AG08395 (cell line): ENCODE measurements at places on chromosomes 11 and 22.

- DNase-seq, result no peak
Measured at GRCh38 chr11:17153757-17154156, 54.0 kb downstream of the PIK3C2A start.

DNA sequence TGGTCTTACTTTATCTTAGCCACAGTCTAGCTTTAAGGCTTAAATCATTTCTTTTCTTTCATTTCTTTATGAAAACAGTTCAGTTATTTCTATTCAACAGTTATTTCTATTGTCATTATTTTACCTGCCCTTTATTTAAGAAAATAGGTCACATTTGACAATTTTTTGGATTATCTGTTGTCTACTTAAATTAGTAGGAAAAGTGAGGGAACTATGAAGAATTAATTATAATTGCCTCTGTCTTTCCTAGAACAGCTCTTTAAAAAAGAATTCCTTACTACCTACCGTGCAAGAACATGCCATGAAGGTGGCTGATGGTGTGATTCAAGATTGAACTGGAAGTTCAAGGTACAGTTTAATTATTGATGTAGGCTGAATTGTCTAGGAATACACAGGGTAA lies at the start of gene OR4C6:
TSS of gene OR4C6 (plus strand) at position 301 of the 400 bp plus-strand sequence. CDS start 2,966 bp downstream, outside the sequence.
- DNase-seq, result no peak

DNA sequence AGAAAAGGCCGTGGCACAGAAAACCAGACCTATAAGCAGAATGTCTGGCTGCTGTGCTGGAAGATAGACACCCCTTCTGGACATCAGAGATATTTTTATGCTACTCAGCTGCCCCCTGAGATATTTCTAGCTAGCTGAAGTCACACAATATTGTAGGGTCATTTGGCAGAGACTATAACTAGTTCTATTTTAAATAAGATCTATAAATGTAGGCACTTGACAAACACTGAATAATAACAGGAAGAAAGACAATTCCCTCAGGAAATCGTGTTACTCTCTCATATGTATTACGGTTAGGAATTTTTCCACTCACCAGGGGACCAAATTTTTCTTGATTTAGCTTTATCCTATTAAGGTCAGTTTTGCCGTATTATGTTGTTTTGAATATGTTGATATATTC lies 845.4 kb downstream of the OPCML start:
- DNase-seq, result no peak

DNA sequence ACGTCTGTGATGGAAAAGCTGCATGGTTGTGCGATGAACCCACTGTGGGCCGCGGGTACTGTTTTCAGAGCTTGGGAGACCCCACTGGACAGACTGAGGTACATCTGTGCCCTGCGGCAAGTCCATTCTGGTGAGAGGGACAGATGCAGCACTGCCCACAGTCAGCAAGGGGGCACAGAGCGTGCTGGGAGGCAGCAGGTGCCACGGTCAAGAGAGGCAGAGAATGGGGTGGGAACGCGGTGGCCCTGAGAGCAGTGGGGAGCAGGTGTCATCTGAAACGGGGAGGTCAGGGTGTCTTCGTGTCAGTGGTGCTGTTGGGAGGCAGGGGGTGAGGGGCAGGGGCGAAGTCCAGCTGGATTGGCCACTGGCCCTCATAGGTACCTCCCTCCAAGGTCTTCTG lies 32.0 kb downstream of the TBC1D22A start:
- no peak for DNase-seq

DNA sequence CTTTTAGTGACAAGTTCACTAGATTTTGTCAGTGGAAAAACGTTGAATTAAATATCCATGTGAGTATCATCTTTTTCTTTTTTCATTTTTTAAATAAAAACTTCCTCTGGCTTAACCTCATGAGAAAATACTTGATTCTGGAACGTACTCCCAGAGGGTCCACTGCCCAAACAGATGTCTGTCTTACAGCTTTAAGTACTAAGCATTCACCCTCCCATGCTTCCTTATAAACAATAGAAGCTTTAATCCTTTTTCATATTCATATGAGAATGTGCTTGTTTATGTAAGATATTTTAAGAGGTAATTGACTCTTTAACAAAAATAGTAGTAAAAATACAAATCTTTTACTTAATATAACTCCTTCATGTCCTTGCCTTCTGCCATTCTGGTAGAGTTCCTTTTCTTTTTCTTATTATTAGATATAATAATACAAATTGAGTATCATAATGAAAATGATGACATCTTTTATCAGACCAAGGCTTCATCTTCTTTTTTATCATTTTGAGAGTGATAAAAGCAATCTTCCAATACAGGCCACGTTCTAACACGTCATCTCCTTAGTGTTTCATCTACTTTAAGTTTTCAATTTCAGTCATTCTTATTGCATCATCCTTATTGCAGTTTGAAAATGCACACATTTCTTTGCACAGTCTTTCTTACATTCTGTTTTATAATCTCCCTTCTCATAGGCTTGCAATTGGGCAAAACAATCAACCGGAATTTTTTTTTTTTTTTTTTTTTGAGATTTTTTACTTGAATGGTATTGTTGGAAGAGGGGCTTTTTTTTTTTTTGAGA lies 69.5 kb upstream of the MYO18B start:
- no peak for DNase-seq

DNA sequence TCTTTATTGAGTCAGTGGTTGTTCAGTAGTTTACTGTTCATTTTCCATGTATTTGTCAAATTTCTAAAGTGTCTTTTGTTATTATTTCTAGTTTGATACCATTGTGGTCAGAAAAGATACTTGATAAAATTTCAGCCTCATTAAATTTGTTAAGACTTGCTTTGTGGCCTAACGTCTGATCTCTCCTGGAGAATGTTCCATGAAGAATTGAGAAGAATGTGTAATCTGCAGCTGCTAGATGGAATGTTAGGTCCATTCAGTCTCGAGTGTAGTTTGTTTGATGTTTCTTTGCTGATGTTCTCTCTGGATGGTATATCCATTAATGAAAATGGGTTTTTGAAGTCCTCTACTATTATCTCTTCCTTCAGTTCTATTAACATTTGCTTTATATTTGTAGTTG lies 394.7 kb upstream of the ANO5 start:
- DNase-seq, result no peak

- peak; percentile 44 for DNase-seq
Measured at GRCh38 chr11:64086258-64087123, 50.8 kb downstream of the FLRT1 start.

DNA sequence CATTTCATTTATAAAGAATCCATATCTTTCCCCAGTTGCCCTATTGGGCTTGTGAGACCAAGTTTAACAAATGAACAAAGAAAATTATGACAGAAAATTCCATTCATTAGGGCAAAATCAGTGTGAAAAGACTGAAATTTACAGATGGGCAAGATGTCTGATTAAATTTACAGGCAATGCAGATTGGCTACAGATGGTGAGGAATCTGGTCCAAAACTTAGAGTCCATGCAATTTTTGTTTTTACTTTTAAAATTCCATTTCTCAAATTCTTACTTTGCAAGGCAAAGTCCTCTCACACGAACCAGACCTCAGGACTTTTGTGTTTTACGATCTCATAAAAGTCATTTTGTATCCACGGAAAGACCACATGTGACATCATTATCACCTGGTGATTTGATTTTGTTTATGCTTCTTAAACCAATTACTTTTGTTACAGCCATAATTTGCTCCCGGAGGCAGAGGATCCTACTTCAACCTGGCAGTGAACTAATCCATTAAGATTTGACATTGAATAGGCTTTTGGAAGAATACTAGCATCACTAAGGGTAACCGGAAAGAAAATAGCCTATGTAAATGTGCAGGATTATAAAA lies 843.7 kb upstream of the CHORDC1 start:
- no peak for DNase-seq

DNA sequence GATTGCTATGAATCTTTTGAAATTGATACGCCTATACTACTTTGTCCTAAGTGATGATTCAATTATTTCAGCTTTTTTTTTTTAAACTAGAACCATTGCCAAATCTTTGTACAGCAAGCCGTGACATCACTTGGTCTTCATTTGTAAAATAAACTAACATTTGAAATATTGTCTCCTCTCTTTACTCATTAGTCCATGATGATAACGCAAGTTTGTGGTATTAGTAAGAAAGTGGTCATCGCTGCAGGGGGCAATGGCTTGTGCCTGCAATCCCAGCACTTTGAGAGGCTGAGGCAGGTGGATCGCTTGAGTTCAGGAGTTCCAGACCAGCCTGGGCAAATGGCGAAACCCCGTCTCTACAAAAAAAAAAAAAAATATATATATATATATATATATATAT lies 12.9 kb upstream of the ARHGAP42 start:
- no peak for DNase-seq

DNA sequence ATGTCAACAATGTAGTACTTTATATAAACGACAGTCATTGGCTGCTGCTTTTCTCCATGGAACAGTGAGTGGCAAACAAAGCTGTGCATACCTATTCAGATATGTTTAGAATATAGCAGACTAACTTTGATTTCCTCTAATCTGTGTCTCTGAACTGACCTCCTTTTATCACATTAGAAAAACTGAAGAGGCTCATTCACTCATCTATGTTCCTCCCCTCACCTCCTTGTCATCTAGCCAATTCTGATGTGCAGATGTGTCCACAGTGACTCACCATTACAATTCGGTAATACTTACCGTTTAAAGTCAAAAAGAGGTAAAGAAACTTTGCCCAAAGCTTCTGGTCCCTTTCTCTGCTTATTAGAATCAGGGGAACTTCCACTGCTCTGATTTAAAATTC lies 51.5 kb upstream of the RPS13 start:
- DNase-seq, result no peak

DNA sequence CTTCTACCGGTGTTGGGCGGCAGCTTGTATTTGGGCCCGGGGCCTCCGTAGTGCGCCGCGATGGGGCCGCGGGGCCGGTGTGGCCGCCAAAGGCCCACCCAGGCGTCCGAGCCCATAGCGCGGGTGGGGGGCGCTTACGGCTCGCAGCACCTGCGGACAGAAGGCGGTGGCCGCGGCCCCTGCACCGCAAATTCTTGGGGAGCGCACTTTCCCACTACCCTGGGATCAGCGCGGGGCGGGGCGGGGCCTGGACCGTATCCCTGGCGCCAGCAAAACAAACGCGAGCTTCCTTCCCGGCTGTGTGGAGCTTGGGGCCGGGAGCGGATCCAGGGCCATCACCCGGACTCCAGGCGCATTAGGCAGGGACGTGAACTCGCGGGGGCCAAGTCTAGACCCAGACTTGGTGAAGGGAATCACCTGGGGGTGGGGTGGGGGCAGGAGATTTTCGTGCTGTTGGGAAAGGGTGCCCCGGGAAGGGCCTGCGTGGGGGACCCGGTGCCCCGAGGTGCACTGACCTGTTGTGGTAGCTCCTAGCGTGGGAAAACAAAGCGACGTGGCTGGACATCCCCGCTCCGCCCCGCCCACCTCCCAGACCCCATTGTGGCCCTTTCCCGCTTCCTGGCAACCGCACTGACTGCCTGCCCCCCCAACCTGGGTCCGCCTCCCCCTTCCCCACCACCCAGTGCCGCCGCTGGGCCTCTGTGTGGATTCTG lies 2.3 kb upstream of the TYMP start:
- DNase-seq, result peak; percentile 81

- DNase-seq, result no peak
Measured at GRCh38 chr22:43526117-43526655, 114.4 kb downstream of the MPPED1 start.

- DNase-seq, result no peak
Measured at GRCh38 chr11:101397979-101398378, 185.8 kb downstream of the TRPC6 start.

DNA sequence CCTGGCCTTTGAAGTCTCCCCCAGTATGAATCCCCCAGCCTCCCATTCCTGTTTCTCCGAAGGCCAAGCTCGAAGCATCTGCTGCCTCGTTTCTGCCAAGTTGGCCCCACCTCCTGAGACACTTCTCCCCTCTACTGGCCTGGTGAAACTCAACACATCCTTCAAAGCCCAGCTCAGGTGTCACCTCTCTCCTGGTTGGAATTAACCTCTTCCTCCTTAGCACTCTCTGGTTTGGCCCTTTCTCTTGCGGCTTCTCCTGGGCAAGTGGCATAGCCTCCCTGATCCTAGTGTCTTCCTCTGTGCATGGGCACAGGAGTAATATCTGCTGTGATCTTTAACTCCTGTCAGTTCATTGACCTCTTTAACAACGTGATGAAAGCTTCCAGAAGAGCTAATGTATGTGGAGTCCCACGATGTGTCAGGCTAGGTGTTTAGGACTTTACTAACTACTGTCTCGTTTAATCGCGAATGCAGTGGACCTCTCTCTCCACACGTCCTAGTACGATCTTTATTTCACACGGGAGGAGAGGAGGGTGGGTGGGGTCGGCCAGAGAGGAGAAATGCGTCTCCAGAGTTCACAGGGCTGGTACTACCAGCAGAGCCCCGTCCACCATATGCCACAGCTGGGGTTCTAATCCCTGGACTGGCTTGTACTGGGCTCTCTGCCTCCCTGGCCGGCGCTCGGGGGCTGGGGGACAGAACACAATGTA lies 826 bp upstream of the PTPRJ start:
- no peak for DNase-seq

DNA sequence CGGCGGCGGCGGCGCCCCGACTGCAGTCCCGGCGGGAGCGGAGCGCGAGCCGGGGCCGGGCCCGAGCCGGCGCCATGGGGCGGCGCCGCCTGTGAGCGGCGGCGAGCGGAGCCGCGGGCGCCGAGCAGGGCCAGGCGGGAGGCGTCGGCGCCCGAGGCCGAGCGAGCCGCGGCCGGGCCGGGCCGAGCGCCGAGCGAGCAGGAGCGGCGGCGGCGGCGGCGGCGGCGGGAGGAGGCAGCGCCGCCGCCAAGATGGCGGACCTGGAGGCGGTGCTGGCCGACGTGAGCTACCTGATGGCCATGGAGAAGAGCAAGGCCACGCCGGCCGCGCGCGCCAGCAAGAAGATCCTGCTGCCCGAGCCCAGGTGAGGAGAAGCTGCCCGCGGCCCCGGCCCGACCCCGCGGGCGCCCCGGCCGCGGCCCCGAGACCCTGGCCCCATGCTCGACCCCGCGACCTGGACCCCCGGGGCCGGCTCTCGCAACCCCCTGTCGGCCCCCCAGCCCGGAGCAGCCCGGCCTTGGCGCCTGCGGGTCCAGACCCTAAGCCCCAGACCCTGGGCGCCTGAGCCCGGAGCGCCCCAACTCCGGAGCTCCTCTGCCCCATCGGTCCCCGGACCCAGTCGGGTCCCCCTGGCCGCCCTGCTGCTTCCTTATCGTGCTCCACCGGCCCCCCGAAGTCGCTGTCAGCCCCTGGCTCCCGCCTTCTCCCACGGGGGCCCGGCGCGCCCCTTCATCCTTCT lies at the start of gene GRK2:
TSS of gene GRK2 (plus strand) at position 25 of the 739 bp plus-strand sequence. CDS start at position 252, 227 bp downstream.
- peak; percentile 58 for DNase-seq
